Stimulated activated CD8-positive, alpha-beta memory T cell treated with anti-CD3 and anti-CD28 coated beads, Interleukin-15, amount 100 ng/mL, for 24 hours (primary cell): ENCODE measurements at places on chromosomes 2 and 18.

DNA sequence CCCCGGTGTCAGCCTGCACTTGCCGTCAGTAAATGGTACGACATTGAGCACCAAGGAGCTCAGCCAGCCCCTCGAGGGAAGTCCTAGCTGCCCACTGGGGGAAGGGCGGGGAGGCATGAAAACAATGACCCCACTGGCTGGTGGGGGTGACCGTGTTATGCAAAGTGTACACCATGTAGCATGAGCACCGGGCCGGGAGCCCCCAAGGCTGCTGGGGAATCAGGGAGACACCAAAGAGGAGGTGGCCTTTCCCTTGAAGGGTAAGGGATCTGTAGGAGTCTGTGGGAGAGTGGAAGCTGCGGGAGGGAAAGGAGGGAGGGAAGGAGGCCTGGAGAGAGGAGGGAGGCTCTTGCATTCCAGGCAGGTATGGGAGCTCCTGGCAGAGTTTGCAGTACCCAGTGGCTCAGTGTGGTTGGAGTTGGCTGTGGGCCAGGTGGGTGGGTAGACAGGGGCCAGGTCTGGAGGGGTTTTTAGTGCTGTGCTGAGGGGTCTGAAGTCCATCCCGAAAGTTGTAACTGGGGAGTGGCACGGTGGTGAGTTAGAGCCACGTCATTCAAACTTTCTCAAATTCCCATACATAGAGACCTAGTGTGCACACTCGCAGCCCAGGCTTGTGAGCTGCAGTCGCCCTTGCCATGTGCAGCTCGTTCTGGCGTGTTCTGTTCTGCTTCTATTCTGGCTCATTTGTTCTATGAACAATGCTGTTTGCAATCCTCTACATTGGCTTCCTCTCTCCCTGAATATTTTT lies 22.4 kb downstream of the RRM2 start:
- DNase-seq, result no peak

DNA sequence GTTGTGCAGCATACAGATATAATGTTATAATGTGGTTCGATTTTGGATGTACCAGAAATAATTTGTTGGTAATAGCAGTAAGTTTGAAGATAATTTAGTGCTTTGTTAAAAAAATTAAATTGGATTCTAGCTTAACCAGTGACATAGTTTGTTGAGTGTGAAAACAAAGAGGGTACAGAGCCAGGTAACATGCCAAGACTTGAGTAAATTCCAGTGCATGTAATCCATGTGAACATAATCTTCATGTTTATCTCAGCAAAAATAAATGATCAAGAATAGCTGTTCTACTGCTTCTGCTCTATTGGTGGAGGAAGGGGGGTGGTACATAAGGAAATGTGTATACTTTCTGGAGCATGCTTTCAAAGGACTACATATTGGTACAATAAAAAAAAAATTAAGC lies 165.8 kb downstream of the DNAH7 start:
- DNase-seq, result no peak

DNA sequence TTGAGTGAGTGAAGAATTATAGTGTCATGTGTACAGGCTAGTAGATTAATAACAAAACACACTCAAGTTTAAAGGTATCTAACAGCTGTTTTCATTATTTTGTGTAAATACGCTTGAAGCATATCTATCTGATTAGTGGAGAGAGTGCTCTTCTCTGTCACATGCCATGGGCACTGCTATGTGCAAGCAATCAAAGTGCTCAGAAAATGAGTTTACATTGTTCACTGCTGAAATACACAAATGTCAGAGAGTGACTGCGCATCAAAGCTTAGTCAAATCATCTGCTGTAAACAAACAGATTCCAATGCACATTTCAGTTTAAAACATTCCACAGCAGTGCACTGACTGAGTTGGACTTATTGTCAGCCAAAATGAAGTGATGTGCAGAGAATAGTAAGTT lies 423.4 kb downstream of the ZEB2 start:
- DNase-seq, result no peak

DNA sequence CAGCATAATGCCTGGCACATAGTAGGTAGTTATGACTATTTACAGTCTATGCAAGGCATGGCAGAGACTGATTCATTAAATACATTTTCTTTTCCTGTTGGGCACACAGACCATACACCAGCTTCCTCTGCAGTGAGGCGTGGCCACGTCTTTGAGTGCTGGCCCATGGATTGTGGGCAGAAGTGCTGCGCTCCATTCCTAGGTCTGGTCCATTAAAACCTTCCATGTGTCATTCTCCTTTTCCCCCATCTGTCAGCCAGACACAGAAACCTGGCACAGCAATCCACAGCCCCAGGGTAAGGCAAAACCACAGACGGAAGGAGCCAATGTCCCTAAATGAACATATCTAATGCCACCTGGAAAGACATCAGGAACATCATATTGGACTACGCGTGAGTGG lies 141.9 kb downstream of the TTC32 start:
- DNase-seq, result no peak

GRCh38 chr2:111701266-111701665 lies 182.7 kb downstream of the ANAPC1 start:
- no peak for DNase-seq

DNA sequence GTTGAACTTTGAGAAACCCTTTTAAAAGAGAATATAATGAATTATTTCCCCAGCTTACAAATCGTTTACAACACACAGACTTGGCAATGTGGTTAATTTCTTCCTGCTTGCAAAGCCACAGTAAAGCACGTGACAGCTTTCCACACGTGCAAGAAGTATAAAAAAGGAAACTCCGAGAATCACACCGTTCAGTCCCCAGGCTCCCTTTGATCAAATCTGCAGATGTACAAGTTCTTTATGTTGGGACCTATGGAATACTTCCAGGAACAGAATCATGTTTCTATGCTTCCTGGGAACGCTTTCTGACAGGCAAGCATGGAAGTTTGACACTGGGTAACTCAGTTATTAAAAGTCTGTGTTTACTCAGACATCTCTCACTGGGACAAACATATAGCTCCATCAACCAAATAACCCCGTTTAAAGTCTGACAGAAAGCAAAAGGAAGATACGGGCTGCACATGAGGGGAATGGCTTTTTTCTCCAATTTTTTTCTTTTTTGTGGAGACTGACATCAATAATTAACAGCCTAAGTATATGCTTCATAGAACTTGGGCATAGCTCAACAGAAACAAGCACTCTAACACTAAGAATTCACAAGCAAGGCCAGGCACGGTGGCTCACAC lies 134.8 kb downstream of the EIPR1 start:
- DNase-seq, result no peak

GRCh38 chr2:168928113-168928831 lies 27.2 kb downstream of the G6PC2 start:
- DNase-seq, result no peak

DNA sequence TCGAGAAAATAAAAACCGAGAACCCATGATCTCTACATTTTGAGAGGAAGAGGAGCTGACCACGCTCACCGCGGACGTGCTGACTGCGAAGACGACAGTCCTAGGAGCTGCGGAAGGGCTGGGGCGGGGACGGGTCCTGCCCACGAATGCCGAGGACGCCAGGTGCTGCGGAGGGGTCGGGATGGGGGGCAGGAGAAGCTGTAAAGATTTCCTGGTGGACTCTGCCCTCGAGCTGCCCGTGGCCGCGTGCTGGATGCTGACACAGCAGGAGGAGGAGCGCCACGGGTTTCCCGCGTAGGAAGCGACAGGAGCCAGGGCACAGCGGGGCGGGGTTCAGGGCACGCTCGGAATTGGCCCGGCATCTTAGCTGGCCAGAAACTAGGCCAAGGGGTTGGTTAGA lies 22.2 kb downstream of the ZSCAN30 start:
- DNase-seq, result no peak

GRCh38 chr2:88764850-88765153 lies 73.3 kb downstream of the RPIA start:
- no peak for DNase-seq

GRCh38 chr2:50596515-50596914 lies 435.4 kb downstream of the NRXN1 start:
- no peak for DNase-seq
